Activated T-helper 2 cell treated with anti-CD3 and anti-CD28 coated beads, Interferon-gamma antibody, Interleukin-2, Interleukin-4, amounts not matched to agents 10 μg/mL and 5 μg/mL and 100 μg/mL, durations not matched to agents 14 hours and 24 hours and 36 hours (primary cell): ENCODE measurements at places on chromosomes 11 and 22. TPM values are rescaled to one million over a fixed set of nuclear protein-coding genes. Genes with fewer than 3 reads are reported as not detected.

The GSTT2 gene
- total RNA-seq, result not detected in 2 replicates

The SYNGR1 gene
- not detected in 2 replicates for total RNA-seq

The ANKK1 gene
- 0.11 TPM in 1 of 2 replicates, not detected in the other for total RNA-seq

The BRSK2 gene
- 1.5 and 1.6 TPM in 2 replicates for total RNA-seq

The POU2F3 gene
- not detected in 2 replicates for total RNA-seq

The GNB1L gene
- 14.7 and 17.7 TPM in 2 replicates for total RNA-seq

GRCh38 chr11:123494195-123495050 lies 64.4 kb downstream of the GRAMD1B start:
- DNase-seq, result no peak
- no peak overlapping the region for H3K27ac ChIP-seq
- H3K27me3 ChIP-seq, result no peaks in the 10 kb centered on the region
- H3K36me3 ChIP-seq, result peaks cover 31% of the 10 kb centered on the region

GRCh38 chr11:128470081-128470480 lies 117.3 kb downstream of the ETS1 start:
- peaks cover 94% of the 10 kb centered on the region for H3K4me1 ChIP-seq
- no peak for DNase-seq
- no peaks in the 10 kb centered on the region for H3K27me3 ChIP-seq
- peak overlapping the region; percentile 64 for H3K4me3 ChIP-seq
- peak overlapping the region; percentile 89 for H3K27ac ChIP-seq

GRCh38 chr11:75135021-75135650 lies 15.8 kb upstream of the SLCO2B1 start:
- H3K4me1 ChIP-seq, result no peaks in the 10 kb centered on the region
- DNase-seq, result no peak
- peaks cover 24% of the 10 kb centered on the region for H3K27me3 ChIP-seq
- no peak overlapping the region for H3K4me3 ChIP-seq
- no peaks in the 10 kb centered on the region for H3K36me3 ChIP-seq

DNA sequence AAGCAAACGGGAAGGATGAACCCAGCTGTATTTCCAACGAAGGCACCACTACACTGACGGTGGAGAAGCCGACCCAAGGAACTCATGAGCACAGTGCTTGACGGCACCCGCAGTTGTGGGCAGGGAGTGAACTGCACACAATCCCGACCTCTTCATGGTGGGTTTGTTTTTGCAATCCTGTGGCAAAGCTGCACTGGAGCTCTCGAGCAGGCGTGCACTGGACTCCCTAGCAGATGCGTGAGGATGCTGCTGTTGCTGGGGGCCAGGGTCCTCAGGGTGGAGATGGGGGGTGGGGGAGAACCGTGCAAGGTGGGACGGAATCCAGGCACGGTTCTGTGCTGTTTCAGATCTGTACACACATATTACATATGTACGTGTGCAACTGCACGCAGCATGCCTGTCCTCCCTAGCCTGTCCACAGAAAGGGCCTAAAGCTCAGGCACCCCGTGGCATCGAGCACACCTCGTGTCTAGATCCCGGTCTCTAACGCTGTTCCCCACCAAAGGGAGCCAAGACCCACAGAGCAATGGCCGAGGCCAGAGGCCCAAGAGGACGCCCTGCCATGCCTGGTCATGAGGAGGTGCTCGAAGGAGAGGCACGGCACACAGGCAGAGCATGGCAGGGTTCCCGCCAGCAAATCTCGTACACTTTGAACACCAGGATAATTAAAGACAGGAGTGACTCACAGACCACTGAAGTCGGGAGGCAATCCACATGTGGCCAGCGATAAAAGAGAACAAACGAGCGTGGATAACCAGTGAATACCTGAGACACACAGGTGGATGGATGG lies 17.6 kb downstream of the ALG12 start:
- peaks cover 74% of the 10 kb centered on the region for H3K36me3 ChIP-seq
- no peak overlapping the region for H3K4me3 ChIP-seq
- no peaks in the 10 kb centered on the region for H3K27me3 ChIP-seq
- peaks cover 1% of the 10 kb centered on the region for H3K4me1 ChIP-seq

- H3K27ac ChIP-seq, result no peak overlapping the region
- DNase-seq, result no peak
- H3K27me3 ChIP-seq, result peaks cover 17% of the 10 kb centered on the region
- no peaks in the 10 kb centered on the region for H3K36me3 ChIP-seq
- no peaks in the 10 kb centered on the region for H3K4me1 ChIP-seq
Measured at GRCh38 chr11:108586600-108586999, 7.0 kb downstream of the EXPH5 start.
